ENCODE measurements at places on chromosomes 1 and 21.

DNA sequence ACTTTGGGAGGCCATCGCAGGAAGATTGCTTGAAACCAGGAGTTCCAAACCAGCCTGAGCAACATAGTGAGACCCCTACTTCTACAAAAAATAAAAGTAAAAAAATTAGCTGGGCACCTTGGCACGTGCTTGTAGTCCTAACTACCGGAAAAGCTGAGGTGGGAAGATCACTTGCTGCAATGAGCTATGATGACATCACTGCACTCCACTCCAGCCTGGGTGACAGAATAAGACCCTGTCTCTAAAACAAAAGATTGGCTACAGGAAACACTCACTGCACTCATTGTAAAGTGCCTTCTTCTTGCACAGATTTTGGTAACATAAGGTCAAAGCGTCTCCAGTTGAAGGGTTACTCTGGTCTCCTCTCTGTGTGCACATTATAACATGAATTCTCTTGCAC lies 305.7 kb downstream of the TM2D1 start:
- DNase-seq, result no peak

GRCh38 chr21:25039461-25040380 lies 567.6 kb downstream of the MRPL39 start:
- DNase-seq, result no peak

GRCh38 chr1:77533660-77534305 lies 148.7 kb downstream of the ZZZ3 start:
- peak; percentile 56 for DNase-seq

DNA sequence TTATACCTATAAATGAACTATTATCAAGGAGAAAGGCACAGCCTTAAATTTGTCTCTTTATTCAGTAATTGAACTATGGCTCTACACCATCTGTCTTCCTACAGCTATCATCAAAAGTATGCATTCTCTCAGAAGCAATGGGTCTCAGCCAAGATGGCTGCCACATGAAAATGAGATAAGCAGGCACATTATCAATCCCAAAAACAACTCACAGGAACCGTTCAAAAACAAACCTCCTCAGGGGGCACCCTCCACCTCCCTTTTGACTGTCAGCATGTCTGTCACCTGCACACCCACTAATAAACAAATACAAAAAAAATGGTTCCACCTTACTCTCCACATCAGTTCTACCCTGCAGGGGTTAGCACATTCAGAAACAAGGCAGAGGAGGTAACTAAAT lies 23.6 kb downstream of the KIAA0319L start:
- DNase-seq, result no peak

- DNase-seq, result no peak
These were observed 3.0 kb upstream of the TMEM35B start for GRCh38 chr1:34988147-34988546.

GRCh38 chr1:182189535-182190066 lies 128.1 kb upstream of the ZNF648 start:
- DNase-seq, result no peak

DNA sequence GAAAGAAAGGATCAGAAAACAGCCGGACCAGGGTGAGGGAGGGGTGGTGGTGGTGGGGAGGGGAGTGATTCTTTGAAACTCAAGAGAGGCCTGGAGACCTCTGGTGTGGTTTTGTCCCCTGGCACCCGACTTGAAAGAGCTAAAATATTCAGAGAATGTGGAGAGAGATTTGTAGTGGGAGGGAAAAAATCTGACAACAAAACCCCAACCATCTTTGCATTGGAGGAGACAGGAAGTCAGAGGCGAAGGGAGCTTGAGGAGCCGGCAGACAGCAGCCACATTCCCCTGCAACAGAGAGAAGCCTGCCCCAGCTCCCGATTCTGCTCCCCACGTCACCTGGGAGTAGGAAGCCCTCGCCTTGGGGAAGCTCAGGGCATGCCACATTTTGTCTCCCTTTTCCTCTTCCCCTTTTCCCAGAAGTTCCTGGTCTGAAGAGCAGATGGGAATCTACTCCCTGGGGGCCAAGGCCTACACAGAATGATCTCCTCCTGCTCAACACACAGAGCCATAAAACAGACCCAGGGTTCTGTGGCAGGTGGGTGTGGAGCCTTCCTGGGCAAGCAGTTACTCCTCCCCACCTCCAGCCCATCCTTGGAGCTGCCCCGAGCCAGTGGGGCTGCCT lies 84.9 kb downstream of the ITPKB start:
- peak; percentile 92 for DNase-seq

DNA sequence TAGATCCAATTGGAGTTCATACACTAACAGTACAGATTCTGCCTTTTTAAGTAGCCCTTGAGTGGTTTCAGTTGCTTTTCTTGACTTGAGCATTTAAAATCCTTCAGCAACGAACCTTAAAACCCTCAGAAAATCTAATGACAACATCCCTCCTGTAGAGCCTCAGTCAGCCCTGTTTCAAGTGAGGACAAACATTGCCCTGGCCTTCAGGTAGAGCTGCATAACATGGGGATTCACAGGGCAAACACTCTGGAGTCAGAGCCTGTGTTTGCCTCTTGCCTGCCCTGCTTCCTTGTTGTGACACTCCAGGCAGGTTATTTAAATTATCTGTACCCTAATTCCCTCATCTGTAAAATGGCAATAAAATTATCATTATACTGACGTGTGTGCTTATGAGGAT lies 96.1 kb upstream of the KCNA3 start:
- no peak for DNase-seq

GRCh38 chr1:11713095-11713494 lies 21.6 kb downstream of the DRAXIN start:
- DNase-seq, result no peak

- DNase-seq, result peak; percentile 78
These were observed 379.2 kb upstream of the SPAG17 start for GRCh38 chr1:118563981-118564951.

DNA sequence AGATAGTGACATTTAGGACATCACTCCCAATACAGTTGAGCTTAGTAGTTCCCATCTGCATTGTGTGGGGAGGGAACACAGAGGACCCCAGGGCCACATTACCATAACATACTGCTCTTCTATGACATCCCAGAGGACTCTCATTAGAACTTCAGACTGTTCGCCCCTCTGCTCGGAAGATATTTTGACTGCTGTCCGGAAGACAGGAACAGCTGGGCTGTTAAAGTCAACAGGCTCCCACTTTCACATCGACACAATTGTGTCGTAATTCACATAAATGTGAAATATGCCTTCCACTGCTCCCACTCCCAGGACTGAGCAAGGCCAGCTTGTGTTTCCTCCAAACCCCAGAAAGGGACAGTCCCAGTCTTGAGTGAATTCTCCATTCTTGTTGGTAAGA lies 158.4 kb downstream of the SEC16B start:
- DNase-seq, result no peak

DNA sequence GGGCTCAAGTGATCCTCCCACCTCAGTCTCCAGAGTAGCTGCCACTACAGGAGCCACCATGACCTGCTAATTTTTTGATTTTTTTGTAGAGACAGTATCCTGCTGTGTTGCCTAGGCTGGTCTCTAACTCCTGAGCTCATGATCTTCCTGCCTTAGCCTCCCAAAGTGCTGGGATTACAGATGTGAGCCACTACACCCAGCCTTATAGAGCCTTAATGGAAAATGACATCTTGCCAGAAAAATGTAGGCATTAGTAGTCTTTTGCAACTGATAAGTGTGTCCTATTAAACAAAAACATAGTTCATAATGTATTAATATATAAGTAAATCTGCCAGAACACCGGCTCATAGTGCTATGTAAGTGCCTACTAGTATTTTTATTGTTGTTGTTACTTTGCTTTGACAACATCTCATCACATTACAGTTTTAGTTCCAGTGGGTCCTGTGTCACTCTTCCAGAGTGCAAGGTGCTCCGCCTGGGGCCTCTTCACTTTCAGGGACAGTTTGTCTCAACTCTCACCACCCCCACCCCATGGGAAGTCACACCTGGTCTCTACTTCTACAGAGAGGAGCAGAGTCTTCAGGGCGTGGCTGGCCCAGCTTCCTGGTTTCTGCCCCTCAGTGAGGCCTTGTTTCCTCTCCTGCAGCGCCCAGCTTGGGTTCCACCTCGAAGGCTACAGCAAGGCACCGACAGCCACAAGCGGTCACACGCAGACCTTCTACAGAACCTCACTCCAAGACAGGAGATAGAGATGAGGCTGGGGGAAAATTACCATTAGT lies 30.1 kb downstream of the RHOU start:
- no peak for DNase-seq

DNA sequence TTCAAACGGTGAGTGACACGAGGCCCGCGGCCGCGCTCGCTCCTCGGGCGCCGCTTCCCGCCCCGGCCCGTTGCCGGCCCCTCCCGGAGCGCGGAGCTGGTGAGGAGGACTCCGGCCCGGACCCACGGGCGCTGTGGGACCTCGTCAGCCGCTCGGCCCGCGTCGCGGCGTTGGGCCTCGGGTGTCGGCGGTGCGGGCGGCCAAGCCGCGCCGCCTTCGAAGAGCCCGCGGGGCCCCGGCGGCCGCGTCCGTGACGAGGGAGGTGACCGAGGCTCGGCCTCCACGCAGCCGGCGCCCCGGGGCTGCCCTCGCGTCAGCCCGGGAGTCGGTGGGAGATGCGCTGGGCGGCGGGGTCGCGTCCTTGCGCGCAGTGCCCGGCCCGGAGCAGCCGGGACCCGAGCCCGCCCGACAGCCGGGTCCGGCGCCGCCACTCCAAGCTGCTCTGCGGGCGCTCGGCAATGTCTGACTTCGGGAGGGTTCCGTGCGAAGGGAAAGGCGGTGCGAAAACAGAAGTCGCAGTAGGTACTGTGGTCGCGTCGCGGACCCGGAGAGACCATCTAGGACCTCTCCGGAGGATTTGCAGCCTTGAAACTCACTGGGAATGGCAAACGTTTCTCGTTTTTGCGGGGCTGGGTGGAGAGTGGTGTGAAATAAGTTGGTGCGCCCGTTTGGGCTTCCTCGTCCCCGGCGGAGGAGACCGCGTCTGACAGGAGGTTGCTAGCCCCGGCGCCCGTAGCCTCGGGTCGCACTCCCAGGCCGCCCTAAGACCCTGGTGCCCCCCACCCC lies 829 bp downstream of the SPEN start:
- peak; percentile 59 for DNase-seq

GRCh38 chr1:209512821-209513220 lies 70.7 kb upstream of the CAMK1G start:
- DNase-seq, result no peak

DNA sequence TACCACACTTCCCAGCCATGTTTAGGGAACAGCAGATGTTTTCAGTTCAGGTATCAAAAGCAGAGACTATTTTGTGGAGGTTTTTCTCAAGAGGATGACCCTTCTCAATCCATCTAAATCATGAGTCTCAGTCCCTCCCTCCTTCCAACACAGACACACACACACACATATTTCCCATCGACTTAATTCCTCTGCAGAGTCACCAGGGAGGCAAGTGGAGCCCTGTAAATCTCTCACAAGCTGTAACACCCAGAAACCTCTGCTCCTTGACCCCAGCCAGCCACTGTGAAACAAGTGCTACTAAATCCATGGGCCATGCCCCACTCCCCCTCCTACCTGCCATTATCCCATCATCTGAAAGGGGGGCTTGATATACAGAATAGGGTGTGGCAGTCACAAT lies 10.6 kb upstream of the KCND3 start:
- no peak for DNase-seq

DNA sequence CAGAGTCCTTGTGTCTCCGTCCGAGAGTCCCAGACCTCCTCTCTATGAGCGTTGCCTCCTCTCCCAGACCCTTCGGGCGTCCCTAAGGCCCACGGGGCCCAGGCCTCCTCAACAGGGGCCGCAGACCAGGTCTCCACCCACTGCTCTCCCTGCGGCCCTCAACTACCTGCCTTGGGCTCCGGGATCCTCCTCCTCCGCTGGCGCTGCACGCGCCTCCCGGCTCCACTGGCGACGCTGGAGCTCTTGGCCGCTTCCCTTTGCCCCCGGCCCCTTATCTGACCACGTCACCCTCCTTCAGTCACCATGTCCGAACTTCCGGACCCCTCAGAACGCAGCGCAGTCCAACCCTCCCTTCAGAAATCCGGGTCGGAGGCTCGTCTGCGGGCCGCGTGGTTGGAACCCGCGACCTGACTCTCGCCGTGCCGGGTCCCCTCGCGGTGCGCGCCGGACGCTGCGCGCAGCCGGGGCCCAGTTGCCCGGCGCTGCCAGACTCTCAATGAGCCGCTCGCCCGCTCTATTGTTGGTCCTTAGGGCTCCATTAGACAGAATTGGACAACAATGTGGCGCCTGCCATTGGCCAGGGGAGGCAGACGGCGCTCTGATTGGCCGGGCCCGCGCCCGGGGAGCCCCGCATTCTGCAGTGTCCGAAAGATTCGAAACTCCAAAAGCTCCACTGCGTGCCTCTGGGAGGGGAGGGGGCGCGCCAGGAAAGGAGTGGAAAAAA lies at the start of gene DMRTA2:
Gene DMRTA2 (minus strand): TSS at position 498 of the 724 bp plus-strand sequence. CDS start 1,907 bp downstream, outside the sequence.
- peak; percentile 77 for DNase-seq

GRCh38 chr1:161335796-161336195 lies 21.6 kb downstream of the SDHC start:
- no peak for DNase-seq

- no peak for DNase-seq
These were observed 10.9 kb upstream of the SSBP3 start for GRCh38 chr1:54417123-54417522.

- no peak for DNase-seq
These were observed 182.0 kb downstream of the CDC42BPA start for GRCh38 chr1:227136210-227136820.

DNA sequence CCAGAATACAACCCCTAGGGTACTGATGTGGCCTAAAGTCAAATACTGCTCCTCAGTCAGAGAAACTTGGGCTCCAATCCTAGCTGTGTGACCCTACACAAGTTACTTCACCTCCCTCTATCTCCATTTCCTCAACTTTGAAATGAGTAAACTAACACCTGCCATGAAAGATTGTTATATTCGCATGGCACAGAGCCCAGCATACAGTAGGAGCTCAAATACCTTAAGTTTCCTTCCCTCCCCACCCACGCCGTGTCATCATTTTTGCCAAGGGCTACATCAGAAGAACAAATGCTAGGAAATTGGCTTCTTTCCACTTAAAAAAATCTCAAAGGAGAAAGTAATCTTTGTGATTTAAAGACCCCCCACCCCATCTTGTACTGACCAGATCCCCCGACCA lies 22.2 kb upstream of the ZNF362 start:
- no peak for DNase-seq

GRCh38 chr1:202233804-202234203 lies 40.2 kb downstream of the LGR6 start:
- peak; percentile 66 for DNase-seq

GRCh38 chr21:41610042-41610839 lies 102.3 kb upstream of the TMPRSS2 start:
- DNase-seq, result peak; percentile 87

DNA sequence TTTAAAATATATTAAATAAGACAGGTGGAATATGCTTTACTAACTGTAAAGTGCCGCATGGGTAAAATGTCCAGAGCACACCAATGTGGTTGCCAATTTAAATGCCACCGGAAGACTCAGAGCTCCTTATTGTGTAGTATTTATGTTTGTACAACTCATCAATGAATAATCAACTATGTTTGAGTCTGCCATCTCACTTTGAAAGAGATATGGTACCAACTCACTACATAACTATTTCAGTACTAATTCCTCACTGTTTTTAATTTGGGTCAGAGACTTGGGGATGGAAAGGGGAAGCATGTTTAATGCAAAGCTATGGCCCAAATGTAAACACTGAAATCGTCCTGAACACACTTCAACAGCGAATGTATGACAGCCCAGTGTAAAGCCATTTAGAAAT lies 144.8 kb downstream of the NR5A2 start:
- no peak for DNase-seq

- DNase-seq, result no peak
These were observed 39.7 kb downstream of the MATN1 start for GRCh38 chr1:30683699-30684098.

All from ELF-1 (cell line).